ENCODE measurements at places on chromosomes 3 and 15.

- no peak for DNase-seq
Observed at GRCh38 chr3:125119752-125120378, 64.1 kb upstream of the HEG1 start.

- DNase-seq = no peak
Observed at GRCh38 chr3:55526332-55527030, 39.4 kb upstream of the WNT5A start.

GRCh38 chr3:112373924-112374323 lies 41.0 kb downstream of the CD200 start:
- no peak for DNase-seq

- no peak for DNase-seq
Observed at GRCh38 chr15:57609805-57610529, 18.3 kb downstream of the MYZAP start.

DNA sequence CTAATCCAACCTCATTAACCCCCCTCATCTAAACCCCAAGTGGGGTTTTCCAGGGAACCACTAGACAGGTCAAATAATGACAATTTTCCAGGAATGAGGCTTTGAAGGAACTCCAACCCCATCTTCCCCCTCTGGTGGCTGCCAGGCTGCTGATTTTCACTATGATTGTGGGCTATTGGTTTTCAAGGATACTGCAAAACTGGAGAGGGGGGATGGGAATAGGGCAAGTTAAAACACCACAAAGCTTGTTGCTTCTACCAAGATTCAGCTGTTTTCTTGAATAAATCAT lies 10.4 kb upstream of the ZNF662 start:
- no peak for DNase-seq

- no peak for DNase-seq
Observed at GRCh38 chr3:142278451-142278850, 53.1 kb upstream of the GK5 start.

DNA sequence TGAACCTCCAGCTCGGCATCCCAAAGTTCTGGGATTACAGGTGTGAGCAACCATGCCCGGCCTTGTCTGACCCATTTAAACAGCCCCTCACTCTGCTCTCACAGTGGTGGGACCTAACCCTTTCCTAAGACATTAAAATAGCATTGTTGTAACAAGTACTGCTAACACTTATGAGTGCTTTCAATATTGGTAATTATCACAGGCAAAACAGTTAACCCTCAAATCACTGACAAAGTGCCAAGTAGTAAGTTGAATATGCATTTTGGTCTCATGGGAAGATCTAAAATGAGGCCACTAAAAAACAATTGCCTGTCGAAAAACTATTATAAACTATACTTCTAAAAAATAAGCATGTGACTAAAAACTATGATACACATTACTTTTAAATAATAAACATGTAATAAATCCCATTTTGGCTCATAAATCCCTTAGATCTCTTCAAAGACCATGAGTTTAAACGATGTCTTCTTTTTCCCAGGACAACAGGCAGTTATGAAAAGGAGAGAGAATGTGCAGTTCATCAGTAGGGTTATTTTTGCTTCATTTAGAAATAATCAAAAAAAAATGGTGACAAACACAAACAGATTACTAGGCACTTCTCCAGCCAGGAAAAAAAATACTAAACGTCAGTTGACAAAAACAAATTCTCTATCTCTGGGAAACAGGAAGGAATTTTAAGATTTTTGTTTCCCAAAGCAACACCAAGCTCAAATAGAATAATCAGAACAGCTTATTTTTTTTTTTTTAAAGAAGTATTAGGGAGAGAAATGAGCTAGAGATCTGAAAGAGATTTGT lies 95.4 kb downstream of the RFTN1 start:
- DNase-seq = no peak

DNA sequence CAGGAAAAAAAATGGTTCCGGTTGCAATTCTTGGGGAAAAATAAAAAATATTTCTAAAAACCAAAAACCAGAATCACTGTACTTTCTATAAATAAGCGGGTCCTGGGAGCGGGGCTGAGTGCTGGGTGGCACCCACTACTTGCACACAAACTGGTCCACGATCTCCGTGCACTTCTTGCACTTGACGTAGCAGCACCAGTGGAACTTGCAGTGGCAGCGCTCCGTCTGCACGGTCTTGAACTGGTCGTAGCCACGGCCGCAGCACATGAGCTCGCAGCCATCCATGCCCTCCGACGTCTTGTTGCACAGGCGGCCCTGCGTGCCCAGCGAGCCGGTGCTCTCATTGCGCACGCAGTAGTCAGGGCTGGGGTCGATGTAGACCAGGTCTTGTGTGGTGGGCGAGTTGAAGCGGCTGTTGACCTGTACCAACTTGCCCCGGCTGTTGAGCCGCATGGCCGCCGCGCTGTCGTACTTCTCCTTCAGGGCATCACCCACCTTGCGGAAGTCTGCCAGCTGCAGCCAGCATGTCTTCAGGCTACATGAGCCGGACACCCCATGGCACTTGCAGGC lies 17.1 kb downstream of the WNT5A start:
- no peak for DNase-seq

- DNase-seq = no peak
Observed at GRCh38 chr3:57777774-57778173, 21.7 kb downstream of the SLMAP start.
